ENCODE measurements at places on chromosomes 12 and 14. TPM values are rescaled to one million over a fixed set of nuclear protein-coding genes. Genes with fewer than 3 reads are reported as not detected.

DNA sequence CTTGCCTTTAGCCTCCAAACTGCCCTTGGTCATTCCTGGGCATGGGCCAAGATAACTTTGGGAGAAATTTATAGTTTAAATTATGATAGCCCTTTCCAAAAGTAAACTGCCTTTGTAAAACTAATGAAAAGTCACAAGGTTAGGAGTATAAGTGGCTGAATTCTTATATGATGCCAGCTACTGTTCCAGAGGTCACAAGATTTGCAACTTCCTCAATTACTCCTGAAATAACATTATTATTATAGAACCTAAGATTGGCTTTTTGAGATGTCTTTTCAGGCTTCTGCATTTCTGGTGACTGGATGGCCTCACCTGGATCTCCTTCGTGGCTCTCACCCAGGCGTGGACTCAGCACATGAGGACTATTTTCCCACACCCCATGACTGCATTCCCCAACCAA is 55.0 kb downstream of the OSBPL8 start:
- DNase-seq = no peak

DNA sequence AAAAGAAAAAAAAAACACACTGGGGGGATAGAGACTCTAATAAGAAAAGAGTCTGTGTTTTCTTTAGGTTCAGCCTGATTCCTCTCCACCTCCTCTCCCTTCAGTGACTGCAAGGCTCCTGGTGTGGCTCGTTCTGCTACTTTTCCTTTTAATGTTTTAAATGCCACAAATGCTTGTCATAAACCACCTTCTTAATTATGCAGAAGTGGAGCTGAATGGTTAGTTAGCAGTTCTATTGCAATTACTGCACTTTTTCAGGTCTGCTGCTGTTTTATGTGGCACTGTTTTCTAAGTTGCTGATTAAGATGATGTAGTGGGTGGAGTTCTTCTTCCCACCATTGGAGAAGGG is 878.1 kb downstream of the DIO2 start:
- no peak for DNase-seq

- no peak for DNase-seq
Measured at GRCh38 chr12:127664901-127665300, 602.1 kb upstream of the TMEM132C start.

GRCh38 chr12:2190896-2191533 is 138.2 kb downstream of the CACNA1C start:
- DNase-seq = no peak

- peak; percentile 85 for DNase-seq
Measured at GRCh38 chr14:91299121-91300115, 54.9 kb upstream of the GPR68 start.

GRCh38 chr12:66999141-66999540 is 270.0 kb upstream of the CAND1 start:
- no peak for DNase-seq

DNA sequence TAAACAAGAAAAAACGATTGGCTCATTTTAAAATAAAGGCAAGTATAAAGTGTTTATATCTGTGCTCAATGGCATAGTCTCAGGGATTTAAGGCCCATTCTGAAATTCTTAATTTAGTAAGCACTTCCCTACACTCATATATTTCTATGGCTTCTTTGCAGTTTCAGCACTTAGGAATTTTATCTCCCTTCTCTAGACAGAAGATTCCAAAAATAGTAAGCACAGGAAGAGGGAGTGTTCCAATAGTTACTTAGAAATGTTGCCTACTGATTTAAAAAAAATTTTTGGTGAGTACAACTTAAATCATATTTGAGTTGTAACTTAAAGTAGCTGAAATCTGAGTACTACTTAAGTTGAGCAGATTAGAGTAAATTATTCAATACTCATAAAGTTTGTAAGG is 19.8 kb downstream of the INSM2 start:
- DNase-seq = no peak

GRCh38 chr12:131007031-131007739 is 53.5 kb downstream of the ADGRD1 start:
- no peak for DNase-seq

DNA sequence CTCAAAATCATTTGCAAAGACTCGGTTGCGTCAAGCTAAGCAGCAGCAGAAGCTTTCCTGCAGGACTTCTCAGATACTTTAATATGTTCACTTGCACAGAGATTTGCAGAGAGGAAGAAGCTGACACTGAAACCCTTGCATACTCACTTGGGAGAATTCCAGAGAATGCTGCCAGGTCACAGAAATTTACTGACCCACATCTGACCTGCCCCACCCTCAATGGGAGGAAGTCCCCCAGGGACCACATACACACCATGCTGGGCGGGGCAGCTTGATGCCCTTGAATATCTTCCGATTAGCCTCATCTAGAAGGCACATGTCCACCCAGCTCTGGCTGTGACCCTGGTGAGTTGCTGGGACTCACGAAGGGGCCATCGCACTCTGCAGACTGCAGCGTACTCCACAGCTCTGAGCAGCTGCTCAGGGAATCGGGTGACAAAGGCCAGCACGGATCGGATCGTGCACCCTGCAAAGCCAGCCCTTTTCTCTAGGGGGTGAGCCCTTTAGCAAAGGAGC is 83.2 kb downstream of the ITPK1 start:
- no peak for DNase-seq

- DNase-seq = peak; percentile 49
Measured at GRCh38 chr12:116880817-116881324, 370 bp downstream of the HRK start.

DNA sequence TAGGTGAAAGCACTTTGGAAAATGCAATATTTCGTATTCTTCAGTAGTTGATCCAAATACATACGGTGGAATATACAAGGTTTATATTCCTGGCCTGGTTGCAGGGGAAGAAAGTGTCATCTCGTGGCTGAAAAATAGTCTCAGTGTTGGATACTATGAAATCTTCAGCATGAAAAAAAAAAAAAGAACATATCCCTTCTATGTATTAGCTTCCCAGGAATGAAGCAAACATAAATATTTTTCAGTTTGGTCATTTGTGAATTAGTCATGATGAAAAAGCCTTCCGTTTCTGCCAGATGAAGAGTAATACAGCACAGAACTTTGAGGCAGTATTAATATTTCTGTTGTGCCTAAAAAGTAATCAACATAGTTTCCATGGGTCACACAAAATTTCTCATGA is 36.7 kb downstream of the FLRT2 start:
- DNase-seq = no peak

GRCh38 chr12:11875414-11875935 is 195.3 kb upstream of the BCL2L14 start:
- peak; percentile 64 for DNase-seq

DNA sequence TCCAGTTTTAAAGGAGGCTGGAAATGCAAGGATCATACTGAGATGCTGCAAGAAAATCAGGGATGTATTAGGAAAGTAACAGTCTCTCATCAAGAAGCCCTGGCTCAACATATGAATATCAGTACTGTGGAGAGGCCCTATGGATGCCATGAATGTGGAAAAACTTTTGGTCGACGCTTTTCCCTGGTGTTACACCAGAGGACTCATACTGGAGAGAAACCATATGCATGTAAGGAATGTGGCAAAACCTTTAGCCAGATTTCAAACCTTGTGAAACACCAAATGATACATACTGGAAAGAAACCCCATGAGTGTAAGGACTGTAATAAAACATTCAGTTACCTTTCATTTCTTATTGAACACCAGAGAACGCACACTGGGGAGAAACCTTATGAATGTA is 24.5 kb downstream of the ZNF891 start:
- no peak for DNase-seq

DNA sequence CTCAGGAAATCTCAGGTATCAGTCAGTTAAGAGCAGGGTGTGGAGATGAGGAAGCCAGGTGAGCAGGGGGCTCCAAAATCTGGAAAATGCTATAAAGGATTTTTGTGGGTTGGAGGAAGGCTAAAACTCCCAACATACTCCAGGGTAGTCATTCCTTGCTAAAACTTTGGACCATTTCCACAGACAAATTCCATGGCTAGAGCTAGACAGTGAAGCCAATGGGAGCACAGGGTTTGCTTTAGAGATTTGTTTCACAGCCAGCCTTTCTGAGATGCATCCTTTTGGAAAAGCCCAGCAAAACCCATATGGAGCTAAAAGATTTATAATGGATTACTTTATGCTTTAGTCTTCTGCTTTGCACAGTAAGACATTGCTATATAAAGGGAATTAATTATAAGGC is 146.5 kb downstream of the SAMD4A start:
- no peak for DNase-seq

DNA sequence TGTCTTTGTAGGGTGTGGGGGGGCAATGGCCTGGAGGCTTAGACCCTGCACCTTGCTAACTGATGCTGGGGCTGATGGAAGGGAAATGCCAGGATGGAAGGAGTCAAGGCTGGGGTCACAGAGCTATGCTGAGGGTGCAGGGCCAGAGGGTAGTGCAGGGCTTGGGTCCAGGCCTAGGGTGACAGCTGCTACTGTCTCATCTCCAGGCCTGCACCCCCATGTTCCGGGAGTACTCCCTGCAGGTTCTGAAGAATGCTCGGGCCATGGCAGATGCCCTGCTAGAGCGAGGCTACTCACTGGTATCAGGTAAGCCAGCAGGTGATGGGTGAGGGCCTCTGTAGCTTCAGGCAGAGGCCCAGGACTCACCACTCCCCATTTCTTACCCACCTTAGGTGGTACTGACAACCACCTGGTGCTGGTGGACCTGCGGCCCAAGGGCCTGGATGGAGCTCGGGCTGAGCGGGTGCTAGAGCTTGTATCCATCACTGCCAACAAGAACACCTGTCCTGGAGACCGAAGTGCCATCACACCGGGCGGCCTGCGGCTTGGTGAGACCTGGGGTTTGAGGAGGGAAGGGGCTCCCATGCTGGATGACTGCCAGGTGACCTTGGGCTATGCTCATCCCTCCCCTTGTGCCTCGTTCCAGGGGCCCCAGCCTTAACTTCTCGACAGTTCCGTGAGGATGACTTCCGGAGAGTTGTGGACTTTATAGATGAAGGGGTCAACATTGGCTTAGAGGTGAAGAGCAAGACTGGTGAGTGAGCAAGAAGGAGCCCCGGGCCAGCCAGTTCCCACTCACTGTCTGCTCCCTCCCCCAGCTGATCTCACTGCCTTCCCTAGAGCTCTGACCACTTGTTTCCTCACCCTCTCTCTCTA is 4.1 kb downstream of the SHMT2 start:
- no peak for DNase-seq

- DNase-seq = no peak
Measured at GRCh38 chr12:128743916-128744315, 79.8 kb downstream of the SLC15A4 start.

- no peak for DNase-seq
Measured at GRCh38 chr12:20404576-20405346, 36.4 kb downstream of the PDE3A start.

DNA sequence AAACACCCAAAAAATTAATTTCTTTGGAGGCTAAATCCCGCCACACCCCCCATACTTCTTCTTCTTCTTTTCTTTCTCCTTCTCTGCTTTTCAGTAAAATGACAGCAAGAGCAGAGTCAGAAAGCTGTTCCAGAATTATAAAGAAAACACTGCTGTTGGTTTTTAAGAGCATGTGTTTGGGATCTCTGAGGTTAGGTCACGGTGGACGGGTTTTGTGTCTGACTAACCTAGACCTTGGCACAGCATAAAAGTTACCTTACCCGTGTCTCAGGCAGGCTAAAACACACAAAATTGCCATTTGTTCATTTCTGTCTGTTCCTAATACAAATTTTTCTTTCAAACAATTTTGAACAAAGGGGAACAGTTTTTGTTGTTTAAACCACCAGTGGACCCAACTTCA is 540.8 kb downstream of the NRXN3 start:
- no peak for DNase-seq

DNA sequence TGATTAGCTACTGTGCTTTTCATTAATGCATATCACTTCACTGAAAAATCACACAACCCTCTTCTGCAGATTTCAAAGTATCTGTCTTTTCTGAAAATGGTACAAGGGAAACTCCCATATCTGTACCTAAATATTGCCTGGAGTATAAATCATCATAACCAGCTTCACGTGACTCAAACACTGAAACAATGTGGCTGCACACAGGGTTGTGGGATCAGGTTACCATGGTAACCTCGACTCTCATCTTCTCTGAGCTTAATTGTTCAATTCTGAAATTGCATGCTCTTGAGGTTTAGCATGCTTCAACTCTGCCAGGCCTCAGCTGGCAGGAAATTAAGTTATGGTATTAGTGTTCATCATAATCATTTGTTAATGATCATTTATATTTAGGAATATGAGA is 77.5 kb upstream of the CPSF6 start:
- DNase-seq = peak; percentile 77

GRCh38 chr14:33492491-33492890 is 458.4 kb downstream of the EGLN3 start:
- DNase-seq = no peak

GYS2 gene
- total RNA-seq = not detected

FLRT2 gene
- total RNA-seq = not detected

CD69 gene
- 174 TPM for total RNA-seq

JAG2 gene
- 3.6 TPM for total RNA-seq

ACSM4 gene
- not detected for total RNA-seq

TNS2 gene
- 1.1 TPM for total RNA-seq

DACT1 gene
- total RNA-seq = 1.4 TPM

C12orf54 gene
- not detected for total RNA-seq

CACNA1C gene
- 0.05 TPM for total RNA-seq

LRRC10 gene
- not detected for total RNA-seq

SPSB2 gene
- total RNA-seq = 2.2 TPM

All from activated CD8-positive, alpha-beta T cell treated with anti-CD3 and anti-CD28 coated beads for 36 hours (primary cell).